ENCODE measurements at places on chromosomes 7 and 10.

DNA sequence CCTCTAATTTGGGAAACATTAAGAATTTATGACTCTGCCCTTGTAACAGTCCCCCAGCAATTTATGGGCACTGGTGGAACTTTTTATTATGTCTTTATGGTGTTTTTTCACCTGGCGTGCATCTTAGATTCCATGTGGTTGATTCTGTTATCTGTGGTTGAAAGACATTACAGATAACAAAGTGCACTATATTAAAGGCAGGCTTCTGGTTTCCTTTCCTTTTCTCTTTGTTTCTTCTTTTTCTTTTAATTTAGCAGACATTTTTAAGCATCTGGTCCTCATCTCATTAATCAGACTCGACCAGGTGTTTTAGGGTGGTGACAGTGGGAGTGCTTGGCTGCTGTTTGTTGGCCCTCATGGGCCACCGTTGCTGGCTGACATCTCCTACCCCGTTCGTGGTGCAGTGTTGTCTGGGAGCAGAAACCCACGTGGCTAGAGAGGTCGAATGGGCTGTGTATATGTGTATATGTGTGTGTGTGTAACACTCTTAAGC is 77.4 kb downstream of the LRMDA start:
- no peak for DNase-seq

- no peak for DNase-seq
Observed at GRCh38 chr10:97888641-97889262, 39.1 kb downstream of the GOLGA7B start.

DNA sequence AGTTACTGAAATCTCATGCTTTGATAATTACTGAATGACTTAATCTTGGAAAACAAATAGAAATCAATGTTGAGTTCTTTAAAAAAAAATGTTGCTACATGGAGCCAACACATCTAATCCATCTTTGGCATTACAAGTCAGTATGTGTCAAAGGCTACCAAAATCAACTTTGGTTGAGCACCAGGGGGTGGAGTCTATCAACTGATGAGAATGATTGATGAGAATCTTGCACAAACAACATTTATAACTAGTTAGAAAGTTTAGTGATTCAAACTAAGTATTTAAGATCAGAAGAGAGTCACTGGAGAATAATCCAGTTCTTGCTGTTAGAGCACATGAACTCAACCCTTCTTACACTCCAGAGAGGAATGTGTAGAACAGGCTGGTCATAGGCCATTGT is 70.5 kb upstream of the LRRC17 start:
- DNase-seq: no peak

DNA sequence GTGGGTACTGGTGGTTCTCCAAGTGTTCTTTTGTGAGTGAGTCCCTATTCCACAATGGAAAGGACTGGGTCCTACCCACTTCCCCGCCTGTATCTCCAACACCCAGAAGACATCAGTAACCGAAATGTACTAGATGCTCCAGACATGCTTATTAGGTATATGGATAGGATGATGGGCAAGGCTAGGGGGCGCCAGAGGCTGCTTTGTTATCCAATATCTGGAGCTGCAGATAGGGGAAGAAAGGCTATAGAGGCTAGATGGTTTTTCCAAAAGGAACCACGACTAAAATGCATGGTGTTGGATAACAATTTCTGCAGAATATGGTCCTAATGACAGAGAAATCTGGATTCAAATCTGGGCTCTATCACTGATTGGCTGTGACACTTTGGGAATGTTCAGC is 56.2 kb upstream of the TM9SF3 start:
- peak; percentile 83 for DNase-seq

GRCh38 chr10:25026463-25026862 is 10.1 kb downstream of the THNSL1 start:
- DNase-seq: no peak

- no peak for DNase-seq
Observed at GRCh38 chr7:135186841-135187253, 16.3 kb upstream of the CYREN start.

DNA sequence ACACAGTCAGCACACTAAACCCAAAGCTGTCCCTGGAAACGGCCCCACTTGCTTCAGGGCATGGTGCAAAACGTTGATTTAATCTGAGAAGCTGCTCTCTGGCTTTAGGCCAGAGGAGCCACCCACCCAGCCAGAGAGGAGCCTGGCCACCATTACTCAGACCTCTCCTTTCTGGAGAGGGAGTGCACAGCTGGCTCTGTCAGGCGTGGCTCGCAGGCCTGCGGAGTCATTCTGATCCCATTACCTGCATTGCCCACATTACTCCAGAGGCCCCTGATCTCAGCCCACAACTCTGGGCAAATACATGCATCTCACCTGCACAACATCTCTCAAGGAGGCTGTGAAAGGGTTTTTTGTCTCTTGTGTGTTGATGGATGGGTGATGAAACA is 370.0 kb upstream of the IGFBP3 start:
- DNase-seq: no peak

GRCh38 chr7:158861004-158861787 is 4.8 kb downstream of the DYNC2I1 start:
- no peak for DNase-seq

DNA sequence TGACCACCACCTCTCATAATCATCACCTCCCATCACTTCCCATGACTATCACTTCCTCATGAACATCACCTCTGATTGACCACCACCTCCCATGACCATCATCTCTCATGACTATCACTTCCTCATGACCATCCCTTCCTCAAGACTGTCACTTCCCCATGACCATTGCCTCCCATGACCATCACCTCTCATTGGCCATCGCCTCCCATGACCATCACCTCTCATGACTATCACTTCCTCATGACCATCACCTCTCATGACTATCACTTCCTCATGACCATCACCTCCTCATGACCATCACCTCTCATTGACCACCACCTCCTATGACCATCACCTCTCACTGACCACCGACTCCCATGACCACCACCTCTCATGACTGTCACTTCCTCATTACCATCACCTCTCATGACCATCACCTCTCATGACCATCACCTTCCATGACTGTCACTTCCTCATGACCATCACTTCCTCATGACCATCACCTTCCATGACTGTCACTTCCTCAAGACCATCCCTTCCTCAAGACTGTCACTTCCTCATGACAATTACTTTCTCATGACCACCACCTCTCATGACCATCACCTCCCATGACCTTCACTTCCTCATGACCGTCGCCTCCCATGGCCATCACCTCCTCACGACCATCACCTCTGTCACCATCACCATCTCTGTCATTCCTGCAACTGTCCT is 51.6 kb downstream of the PDGFA start:
- DNase-seq: no peak

GRCh38 chr10:100872034-100872791 is 40.5 kb upstream of the SLF2 start:
- DNase-seq: peak; percentile 43

GRCh38 chr7:120421151-120421651 is 148.2 kb downstream of the KCND2 start:
- DNase-seq: no peak

DNA sequence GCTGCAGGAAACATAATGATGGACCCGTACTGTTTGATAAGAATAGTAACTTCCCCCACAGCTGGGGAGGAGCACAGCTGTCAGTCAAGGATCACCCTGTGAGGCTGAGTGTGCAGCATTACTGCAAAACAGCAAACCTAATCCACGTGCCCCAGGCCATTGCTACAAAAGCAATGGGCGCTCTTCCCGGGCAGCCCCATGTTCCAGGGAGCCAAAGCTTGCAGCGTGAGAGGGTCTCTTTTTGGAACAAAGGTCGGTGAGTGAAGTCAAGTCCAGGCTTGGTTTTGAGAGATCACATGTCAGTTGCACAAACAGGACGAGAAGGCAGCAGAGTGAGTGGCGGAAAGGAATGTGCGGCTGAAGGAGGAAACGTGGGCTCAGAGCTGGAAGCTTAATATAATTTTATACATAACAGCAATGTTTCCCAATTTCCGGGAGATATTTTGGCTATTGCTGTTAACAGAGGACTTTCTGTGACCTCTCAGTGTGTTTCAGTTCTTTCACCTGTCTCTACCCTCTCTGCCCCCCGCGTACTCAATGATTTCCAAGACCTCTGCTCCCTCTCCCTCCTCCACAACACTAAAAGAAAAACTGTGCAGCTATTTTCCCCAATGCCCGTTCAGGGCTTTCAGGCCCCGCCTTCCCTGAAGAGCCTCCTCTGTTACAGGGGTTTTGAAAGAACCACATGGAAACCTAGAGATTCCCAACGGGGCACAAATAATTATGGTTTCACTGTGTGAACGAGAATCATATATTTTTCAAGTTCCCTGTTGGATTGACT is 128.9 kb downstream of the MTPAP start:
- no peak for DNase-seq

DNA sequence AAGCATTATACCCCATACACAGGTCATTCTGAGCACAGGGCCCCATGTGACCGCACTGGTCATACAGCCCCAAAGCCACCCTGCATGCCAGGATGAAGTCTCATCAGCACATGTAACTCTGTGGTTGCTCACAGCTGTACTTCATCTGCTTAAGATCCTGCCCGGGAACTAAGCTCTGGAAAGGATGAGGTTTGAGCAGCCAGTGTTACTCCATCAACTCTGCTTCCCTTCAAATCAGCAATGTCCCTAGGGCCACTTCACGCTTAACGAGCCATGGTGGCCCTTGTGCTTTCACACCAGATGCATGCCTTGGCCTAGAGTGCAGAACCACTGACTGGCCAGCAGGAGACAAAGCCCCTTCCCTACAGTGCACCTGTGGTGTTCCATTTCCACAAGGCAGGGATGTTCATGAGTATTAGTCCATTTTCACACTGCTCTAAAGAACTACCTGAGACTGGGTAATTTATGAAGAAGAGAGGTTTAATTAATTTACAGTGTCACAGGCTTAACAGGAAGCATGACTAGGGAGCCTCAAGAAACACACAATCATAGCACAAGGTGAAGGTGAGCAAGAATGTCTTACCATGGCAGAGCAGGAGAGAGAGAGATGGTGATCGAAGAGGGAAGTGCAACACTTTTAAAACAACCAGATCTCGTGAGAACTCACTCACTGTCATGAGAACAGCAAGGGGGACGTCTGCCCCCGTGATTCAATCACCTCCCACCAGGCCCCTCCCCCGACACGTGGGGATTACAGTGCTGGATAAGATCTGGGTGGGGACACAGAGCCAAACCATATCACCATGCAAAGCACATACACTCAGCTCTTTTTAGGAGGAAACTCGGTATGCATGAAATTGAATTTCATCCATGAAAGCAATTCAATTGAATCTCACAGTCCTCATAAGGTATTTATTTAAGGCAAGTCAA is 149.0 kb upstream of the CDCA7L start:
- DNase-seq: no peak

GRCh38 chr10:60203993-60204618 is 185.6 kb downstream of the ANK3 start:
- no peak for DNase-seq

- DNase-seq: no peak
Observed at GRCh38 chr10:100790761-100791208, 45.4 kb downstream of the PAX2 start.

DNA sequence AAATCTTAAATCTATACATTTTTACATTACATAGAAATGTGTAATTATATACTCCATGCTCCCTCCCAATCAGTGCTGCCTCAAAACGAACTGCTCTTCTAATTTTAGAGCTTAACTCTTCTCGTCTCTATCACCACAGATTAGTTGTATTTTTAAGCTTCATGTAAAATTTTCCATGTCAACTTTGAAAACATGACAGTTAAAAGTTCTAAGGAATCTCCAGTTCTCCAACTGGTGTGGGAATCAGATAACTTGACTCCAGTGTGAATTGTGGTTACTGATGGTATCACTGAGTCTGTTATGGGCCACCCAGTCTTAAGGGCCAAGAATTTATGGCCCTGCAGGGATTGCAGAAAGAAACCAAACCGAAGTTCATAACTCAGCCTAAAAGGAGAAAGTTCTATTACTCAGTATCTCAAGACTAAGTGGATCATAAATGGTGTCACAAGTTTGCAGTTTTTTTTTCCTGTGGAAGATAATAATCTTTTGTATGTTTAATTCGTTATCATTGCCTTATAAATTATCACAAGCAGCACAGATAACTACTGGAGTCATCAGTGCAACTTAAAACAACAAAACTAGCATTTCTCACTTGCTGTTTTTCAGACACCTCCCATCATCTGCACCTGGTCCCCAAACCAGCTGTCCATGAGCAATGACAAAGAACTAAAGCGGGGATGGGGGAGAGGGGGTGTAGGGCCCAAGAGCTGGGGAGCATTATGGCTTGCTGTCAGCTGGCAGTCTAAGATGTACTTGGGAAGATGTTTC is 31.5 kb upstream of the KMT2E start:
- peak; percentile 24 for DNase-seq

- no peak for DNase-seq
Observed at GRCh38 chr7:102912742-102913141, at the start of gene LRRC17. Gene LRRC17 (plus strand): TSS chr7:102913000. CDS start chr7:102933914, 20,914 bp downstream.

- DNase-seq: no peak
Observed at GRCh38 chr7:106346167-106346677, 61.4 kb upstream of the NAMPT start.

DNA sequence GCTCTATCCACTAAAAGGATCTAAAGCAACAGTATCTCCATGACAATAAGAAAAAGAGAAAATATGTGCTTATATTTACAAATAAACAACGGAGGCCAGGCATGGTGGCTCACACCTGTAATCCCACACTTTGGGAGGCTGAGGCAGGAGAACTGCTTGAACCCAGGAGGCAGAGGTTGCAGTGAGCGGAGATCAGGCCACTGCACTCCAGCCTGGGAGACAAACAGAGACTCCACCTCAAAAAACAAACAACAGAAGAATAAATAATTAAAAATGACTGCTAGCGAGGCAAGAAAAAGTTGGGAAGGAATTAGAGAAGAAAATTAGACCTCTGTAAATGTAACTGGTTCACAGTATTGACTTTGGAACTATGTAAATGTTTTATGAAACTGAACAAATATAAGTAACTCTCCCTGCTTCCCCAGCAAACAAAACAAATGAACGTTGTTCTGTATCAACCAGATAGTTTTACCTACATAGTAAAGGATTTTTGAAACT is 17.1 kb downstream of the TRIM24 start:
- no peak for DNase-seq

DNA sequence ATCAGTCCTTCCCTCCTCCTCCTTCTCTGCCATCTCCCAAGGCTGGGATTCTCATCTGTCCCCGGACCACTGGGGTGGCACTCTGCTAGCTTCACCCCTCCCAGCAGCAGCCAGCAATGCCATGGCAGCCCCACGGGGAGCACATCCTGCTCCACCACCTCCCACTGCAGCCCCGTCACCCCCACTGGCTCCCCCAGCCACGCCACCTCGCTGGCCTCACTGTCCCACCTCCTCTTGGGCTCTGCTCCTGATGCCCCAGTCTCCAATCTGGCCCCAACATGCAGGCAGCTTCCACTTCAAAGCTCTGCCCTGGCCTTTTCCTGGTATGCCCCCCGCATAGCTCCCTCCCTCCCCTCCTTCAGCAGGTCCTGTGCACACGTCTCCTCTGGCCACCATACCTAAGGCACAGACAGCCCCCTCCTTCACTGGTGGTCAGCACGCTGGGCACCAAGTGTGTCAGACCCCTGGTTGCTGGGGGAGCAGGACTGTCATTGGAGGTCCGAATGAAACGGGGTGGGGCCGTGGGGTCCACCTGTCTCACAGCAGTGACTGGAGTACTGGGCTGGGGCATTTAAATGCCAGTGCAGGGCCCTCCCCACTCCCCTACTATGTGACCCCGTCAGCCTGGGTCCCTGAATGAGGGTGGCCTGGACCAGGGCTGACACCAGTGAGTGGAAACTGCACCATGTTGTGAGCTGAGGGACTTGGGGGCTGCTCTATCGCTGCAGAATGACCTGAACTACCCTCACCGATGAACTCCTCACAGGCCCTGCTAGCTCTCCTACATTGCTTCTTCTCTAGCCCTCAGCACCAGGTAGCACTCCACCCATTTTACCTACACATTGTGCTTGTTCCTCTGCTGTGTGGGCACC is 38.7 kb downstream of the RASGEF1A start:
- DNase-seq: no peak

- no peak for DNase-seq
Observed at GRCh38 chr10:124185084-124185483, 91.7 kb upstream of the CHST15 start.
